ENCODE measurements at places on chromosomes 7 and 10.

DNA sequence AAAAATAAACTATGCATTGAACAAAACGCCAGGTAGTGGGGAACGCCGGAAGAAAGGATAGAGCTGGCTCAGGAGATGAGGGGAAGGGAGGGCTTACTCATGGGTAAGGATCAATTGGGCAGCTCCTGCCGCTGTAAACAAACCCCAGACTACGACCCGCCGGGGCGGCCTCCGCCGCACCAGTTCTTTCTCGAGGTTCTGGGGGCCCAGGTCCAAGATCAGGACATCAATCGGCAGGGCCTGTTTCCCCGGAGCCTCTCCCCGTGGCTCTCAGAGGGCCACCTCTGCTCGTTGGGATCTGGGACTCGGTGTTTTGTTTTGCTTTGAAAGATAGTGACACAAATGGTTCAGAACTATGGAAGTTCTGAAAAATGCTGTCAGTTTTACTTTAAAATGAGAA is 140.4 kb downstream of the ELFN1 start:
- DNase-seq, result no peak

GRCh38 chr10:131644289-131644688 is 256.5 kb upstream of the PPP2R2D start:
- no peak for DNase-seq

- DNase-seq, result no peak
Measured at GRCh38 chr7:107726356-107727130, 17.4 kb upstream of the CBLL1 start.

- DNase-seq, result no peak
Measured at GRCh38 chr7:134744569-134744968, 34.9 kb upstream of the CALD1 start.
